ENCODE measurements at places on chromosomes 13 and 19. TPM values are rescaled to one million over a fixed set of nuclear protein-coding genes. Genes with fewer than 3 reads are reported as not detected.

CAMSAP3 gene
- total RNA-seq = 0.30 TPM

ZNF763 gene
- total RNA-seq = 0.54 TPM

GAS6 gene
- 1.7 TPM for total RNA-seq

EPS8L1 gene
- total RNA-seq = 0.88 TPM

CYSLTR2 gene
- total RNA-seq = 1.7 TPM

PRKCSH gene
- total RNA-seq = 237 TPM

OVOL3 gene
- not detected for total RNA-seq

DNA sequence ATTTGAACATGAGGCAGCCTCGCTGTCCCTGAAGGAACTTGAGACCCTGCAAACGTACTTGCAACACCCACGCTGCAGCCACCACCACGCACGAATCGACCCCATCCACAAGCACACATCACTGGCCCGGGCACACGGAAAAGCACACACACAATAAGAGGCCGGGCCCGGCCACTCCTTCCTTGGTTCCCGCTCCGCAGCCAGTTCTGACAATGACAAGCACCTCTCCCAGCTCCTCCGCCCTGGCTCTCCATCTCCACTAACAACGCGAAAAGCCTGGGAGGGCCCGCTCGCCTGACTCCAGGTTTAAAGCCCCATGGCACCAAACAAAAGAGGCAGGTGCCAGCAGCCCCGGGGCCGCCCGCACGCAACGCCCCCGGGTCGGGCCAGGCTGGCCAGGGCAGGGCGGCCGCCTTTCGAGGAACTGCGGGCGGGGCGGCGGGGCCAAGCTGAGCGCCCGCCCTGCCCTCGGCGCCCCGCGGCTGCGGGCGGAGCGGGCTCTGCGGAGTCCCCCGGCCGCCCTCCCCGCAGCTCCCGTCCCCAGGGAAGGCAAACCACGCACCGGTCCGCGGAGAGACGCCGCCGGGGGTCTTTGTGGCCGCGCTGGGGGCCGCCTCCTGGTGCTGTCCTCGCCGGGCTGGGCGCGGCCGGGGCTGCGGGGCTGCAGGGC lies 495 bp downstream of the DCLK1 start:
- no peak overlapping the region for H3K4me3 ChIP-seq
- H3K27me3 ChIP-seq = peaks cover 40% of the 10 kb centered on the region
- no peaks in the 10 kb centered on the region for H3K36me3 ChIP-seq
- H3K4me1 ChIP-seq = no peaks in the 10 kb centered on the region
- no peak overlapping the region for H3K27ac ChIP-seq

GRCh38 chr13:38542601-38543000 lies 144.3 kb upstream of the FREM2 start:
- no peaks in the 10 kb centered on the region for H3K4me1 ChIP-seq
- no peak overlapping the region for H3K4me3 ChIP-seq
- H3K27ac ChIP-seq = no peak overlapping the region
- H3K36me3 ChIP-seq = no peaks in the 10 kb centered on the region
- H3K27me3 ChIP-seq = no peaks in the 10 kb centered on the region

- no peak for DNase-seq
- H3K36me3 ChIP-seq = no peaks in the 10 kb centered on the region
- no peaks in the 10 kb centered on the region for H3K4me1 ChIP-seq
- no peak overlapping the region for H3K4me3 ChIP-seq
- H3K27me3 ChIP-seq = peaks cover 8% of the 10 kb centered on the region
Measured at GRCh38 chr13:102970542-102970941, 95.7 kb downstream of the SLC10A2 start.

- H3K36me3 ChIP-seq = no peaks in the 10 kb centered on the region
- no peaks in the 10 kb centered on the region for H3K4me1 ChIP-seq
- no peak overlapping the region for H3K4me3 ChIP-seq
- peaks cover 26% of the 10 kb centered on the region for H3K27me3 ChIP-seq
- H3K27ac ChIP-seq = no peak overlapping the region
Measured at GRCh38 chr13:112128331-112128610, 61.3 kb downstream of the SOX1 start.

GRCh38 chr19:55453511-55454260 lies 7.8 kb downstream of the ISOC2 start:
- H3K4me3 ChIP-seq = peak overlapping the region; percentile 17
- peaks cover 27% of the 10 kb centered on the region for H3K27me3 ChIP-seq
- no peak for DNase-seq
- peaks cover 12% of the 10 kb centered on the region for H3K4me1 ChIP-seq
- H3K27ac ChIP-seq = no peak overlapping the region
- H3K36me3 ChIP-seq = peaks cover 17% of the 10 kb centered on the region

DNA sequence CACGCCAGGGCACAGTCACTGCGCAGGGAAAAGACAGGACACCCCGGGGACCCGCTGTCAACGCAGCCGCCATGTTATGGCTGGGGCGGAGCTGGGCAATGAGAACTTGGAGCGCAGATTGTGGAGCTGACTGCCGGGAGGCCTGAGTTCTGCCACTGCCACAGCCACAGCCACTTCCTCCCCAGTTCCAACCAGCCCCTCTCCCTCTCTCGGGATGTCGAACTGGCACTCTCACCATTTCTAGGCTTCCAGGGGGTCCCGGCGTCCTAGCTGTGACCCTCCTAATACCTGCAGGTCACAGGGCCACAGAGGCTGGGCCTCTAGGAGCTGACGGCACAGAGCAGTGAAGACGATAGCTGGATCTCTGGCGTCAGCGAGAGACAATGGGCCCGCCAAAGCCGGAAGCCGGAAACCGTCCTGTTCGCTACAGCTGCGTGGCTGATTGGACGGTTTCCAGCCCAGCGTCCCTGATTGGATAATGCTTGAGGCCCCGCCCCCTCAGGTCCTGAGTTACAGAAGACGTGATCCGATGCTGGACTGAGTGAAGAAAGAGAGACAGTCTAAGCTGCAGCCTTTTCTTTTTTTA lies at the start of gene ZNF506:
Gene ZNF506, minus strand, starts transcription at position 385 of the 586 bp plus-strand sequence. Its CDS starts 147 bp downstream, at position 238.
- H3K27ac ChIP-seq = peak within 1 kb of the TSS; percentile 100
- peak; percentile 99 for DNase-seq
- H3K4me3 ChIP-seq = peak within 1 kb of the TSS; percentile 100
- no peaks in the 10 kb centered on the region for H3K27me3 ChIP-seq
- peaks cover 41% of the 10 kb centered on the region for H3K36me3 ChIP-seq

DNA sequence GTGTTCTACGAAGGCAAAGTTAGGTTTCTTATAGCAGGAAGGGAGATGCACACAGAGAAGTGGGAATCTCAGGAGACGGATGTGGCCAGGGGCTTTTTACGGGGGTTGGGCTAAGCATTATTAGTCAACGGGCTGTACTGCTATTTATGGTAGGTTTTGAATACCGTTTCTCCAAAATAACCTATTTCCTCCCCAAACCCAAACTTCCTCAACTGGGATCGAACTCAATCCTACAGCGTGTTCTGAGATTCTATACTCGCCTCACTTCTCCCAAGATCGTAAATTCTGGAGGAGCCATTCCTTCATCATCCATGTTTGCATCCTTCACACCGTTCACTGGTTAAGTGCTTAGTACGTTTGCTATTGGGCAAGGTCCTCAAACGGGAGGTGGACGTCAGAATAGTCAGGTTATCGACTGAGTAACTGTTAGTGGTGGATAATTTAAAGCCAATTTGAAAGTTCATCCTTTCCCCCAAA lies 1.2 kb upstream of the TRIM13 start:
- H3K36me3 ChIP-seq = peaks cover 17% of the 10 kb centered on the region
- H3K4me3 ChIP-seq = peak overlapping the region; percentile 63
- no peaks in the 10 kb centered on the region for H3K27me3 ChIP-seq
- H3K4me1 ChIP-seq = peaks cover 28% of the 10 kb centered on the region

GRCh38 chr19:31164791-31165251 lies 184.4 kb downstream of the TSHZ3 start:
- H3K4me3 ChIP-seq = no peak overlapping the region
- DNase-seq = no peak
- no peak overlapping the region for H3K27ac ChIP-seq
- peaks cover 42% of the 10 kb centered on the region for H3K27me3 ChIP-seq
- H3K4me1 ChIP-seq = peaks cover 7% of the 10 kb centered on the region

- peaks cover 13% of the 10 kb centered on the region for H3K4me1 ChIP-seq
- DNase-seq = no peak
- peak overlapping the region; percentile 36 for H3K27ac ChIP-seq
- no peaks in the 10 kb centered on the region for H3K36me3 ChIP-seq
- H3K4me3 ChIP-seq = no peak overlapping the region
Measured at GRCh38 chr19:40163541-40164129, 27.6 kb upstream of the MAP3K10 start.

- peak overlapping the region; percentile 86 for H3K4me3 ChIP-seq
- peaks cover 38% of the 10 kb centered on the region for H3K27me3 ChIP-seq
- H3K36me3 ChIP-seq = no peaks in the 10 kb centered on the region
- H3K4me1 ChIP-seq = peaks cover 15% of the 10 kb centered on the region
Measured at GRCh38 chr13:113759525-113760137, 605 bp downstream of the TMEM255B start.

DNA sequence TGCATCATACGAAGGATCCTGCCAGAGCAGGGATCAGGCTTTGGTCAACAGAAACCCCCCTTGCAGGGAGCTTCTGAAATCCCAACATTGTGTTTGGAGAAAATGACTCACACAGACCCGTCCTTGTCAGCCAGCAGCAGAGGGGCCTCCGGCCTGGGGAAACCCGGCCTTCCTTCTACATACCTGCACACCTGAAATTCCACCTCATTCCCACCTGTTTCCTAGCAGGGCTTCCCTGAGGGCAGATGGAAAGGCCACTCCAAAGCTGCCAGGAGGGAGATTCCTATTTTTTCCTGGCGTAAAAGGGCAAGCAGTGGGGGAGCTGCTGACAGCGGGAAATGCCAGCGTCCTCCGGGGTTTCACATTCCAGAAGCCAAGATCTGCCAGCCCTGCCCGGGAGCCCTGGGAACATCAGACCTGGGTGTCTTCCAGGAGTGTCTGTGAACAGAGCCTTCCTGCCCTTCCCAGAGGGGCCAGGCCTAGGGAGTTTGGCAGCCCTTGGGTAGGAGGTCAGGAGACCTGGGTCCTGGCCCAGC lies 3.0 kb upstream of the IGFL1 start:
- DNase-seq = no peak
- H3K36me3 ChIP-seq = no peaks in the 10 kb centered on the region
- peaks cover 18% of the 10 kb centered on the region for H3K27me3 ChIP-seq
- H3K4me1 ChIP-seq = no peaks in the 10 kb centered on the region
- H3K27ac ChIP-seq = no peak overlapping the region

GRCh38 chr19:38228491-38229439 lies 4.7 kb upstream of the DPF1 start:
- peaks cover 55% of the 10 kb centered on the region for H3K27me3 ChIP-seq
- peak overlapping the region; percentile 58 for H3K4me3 ChIP-seq
- DNase-seq = no peak
- H3K4me1 ChIP-seq = peaks cover 19% of the 10 kb centered on the region
- H3K36me3 ChIP-seq = no peaks in the 10 kb centered on the region

- no peak overlapping the region for H3K4me3 ChIP-seq
- peaks cover 4% of the 10 kb centered on the region for H3K4me1 ChIP-seq
- no peak for DNase-seq
Measured at GRCh38 chr13:49071341-49071937, 95.7 kb downstream of the FNDC3A start.

Data from activated naive CD4-positive, alpha-beta T cell treated with anti-CD3 and anti-CD28 coated beads for 36 hours (primary cell).